Skin of body (tissue), 3 donors: ENCODE measurements at places on chromosomes 11 and 22.

DNA sequence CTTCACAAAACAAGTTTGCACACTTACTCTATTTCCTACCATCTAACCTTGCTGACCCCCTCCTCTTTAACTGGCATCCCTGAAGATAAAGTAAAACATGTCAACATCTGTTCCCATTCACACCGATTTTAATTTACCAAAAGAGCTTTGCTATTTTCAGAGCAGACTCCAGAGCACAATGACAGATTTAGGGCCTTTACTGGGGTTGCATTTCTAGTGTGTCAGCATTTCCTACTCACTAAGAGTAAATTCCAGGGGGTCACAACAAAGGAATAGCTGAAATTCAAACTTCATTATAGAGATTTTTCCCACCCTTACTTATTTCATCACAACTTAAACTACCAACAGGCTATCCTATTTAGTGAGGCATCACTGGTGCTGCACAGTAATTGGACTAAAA lies 60.8 kb downstream of the SOX6 start:
- no peak for DNase-seq

DNA sequence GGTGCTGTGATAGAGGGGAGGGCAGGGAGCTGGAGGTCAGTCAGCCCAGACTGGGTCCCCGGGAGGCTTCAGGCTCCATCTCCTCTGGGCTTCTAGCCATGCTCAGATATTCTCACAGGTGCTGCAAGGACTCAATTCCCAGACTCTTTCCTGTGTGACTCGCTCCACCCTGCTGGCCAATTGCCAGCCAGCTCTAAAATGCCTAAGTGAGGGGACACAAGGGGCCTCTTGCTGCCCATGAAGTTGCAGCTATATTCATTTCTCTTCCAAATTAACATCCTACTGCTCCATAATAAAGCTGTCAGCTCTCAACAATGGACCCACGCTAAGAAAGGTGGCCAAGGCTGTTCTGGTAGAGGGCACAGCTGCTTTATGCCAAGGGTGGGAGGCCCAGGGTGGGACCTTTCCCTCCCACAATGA lies 101.5 kb downstream of the PLEKHA7 start:
- DNase-seq: no peak

GRCh38 chr11:9251311-9251710 lies 13.8 kb downstream of the DENND5A start:
- DNase-seq: no peak

- DNase-seq: no peak
Observed at GRCh38 chr11:32015427-32015826, 75.4 kb upstream of the RCN1 start.

DNA sequence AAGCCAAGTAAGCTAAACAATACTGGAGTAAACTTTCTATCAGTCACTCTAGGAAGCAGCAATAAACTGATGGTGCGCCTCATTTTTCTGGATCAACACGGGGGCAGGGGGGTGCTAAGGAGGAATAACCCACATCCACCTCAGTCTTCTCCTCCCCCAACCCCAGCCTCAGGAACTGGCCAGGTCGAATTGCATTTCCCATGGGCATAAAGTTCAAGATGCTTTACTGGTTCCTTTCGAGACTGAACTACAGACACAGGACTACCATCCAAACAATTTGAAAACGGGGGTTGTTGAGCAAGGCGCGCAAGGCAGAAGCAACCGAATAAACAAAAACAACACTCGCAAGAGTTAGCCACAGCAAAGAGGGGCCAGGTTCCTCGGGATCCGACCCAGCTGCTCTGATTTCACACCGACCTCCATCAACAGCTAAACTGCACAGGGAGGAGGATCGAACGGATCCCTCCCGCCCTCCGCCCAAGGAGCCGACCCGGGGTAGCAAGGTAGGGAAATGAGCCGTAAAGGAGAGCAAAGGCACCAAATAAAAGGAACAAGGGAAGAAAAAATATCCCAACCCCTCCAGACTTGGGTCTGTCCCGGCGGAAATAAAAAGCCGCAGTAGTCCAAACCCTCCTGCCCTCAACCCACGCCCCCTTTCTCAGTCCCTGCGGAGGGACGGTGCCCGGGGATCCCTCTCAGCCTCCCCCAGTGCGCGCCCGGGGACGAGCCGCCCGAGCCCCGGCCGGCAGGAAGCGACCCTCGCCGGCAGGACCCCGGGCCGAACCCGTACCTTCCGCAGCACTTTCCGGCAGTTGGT lies 801 bp downstream of the SESN3 start:
- DNase-seq: no peak

GRCh38 chr22:45511847-45512261 lies 9.2 kb downstream of the FBLN1 start:
- peak; percentile 57 for DNase-seq

- peak; percentile 61 for DNase-seq
Observed at GRCh38 chr11:32894149-32894827, 1.7 kb downstream of the QSER1 start.
